ENCODE measurements at places on chromosomes 11 and 22.

DNA sequence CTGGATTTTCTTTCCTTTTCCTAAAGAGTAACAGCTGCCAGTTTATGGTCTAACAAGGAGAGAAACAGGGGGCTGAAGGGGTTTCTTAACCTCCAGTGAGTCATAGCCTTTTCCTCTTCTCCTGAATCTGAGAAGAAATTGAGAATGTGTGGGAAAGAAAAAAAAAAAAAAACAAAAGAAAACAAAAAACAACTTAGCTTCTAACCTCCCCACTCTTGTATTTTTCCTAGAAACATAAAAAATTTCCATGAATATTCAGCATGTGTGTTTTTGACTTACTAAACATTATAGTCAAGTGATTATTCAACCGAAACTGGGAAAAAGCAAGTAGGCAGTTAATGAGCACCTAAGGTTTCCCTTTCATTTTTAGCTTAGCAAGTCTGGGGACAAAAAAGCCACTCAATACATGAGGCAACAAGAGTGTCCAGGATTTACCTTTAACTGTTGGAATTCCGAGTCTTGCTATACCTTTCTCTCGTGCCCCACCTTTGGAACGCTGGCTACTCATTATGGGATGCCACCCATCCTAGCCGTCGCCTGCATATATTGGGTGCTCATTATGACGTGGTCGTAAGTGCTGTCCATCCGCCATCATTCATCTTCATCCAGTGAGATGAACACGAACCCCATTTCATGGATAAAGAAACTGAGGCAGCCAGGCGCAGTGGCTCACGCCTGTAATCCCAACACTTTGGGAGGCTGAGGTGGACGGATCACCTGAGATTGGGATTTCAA is 2.4 kb downstream of the ASPHD2 start:
- no peak for DNase-seq

GRCh38 chr11:19838994-19839768 is 126.5 kb downstream of the NAV2 start:
- DNase-seq: no peak

- no peak for DNase-seq
These were observed 132.6 kb upstream of the HSD17B12 start for GRCh38 chr11:43547889-43548381.

DNA sequence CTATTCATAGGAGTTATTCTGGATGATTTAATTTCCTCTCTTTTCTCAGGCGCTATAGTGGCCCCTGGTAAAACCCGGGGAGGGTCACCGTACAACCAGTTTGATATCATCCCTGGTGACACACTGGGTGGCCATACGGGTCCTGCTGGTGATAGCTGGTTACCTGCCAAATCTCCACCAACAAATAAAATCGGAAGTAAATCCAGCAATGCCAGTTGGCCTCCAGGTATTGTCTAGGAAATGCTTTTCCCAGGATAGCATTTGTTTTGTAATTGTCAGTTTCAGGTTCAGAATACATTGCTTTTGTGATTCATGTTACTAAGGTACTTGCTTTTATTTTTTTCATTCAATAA is 35.6 kb upstream of the ADSL start:
- DNase-seq: no peak

DNA sequence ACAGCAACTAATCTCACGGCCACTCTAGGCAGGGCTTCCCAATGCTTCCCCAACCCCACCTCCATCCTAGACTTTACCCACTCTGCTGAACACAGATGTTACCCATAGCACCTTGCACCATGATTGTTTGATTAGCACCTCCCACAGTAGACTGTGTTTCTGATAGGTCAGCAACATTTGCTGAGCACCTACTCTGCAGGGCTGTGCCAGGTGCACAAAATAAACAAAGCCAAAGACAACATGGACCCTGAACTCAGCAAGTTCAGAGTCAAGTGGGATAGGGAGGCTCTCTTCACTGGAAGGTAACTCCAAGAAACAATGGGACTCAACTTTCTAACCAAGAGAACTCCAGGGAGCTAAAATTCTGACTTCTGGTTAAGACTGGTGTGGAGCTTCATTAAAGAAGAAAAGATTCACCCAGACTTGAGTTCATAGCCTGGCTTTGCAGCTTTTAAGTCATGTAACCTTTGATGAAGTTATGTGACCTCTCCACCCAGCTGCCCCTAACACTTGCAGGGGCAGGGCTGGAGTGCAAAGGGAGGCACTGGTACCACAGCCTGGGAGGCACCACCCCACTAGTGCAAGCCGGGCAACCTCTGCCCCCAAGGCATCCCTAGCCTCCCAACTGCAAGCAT is 6.7 kb upstream of the RTN4RL2 start:
- no peak for DNase-seq

GRCh38 chr22:43308836-43309235 is 34.3 kb downstream of the SCUBE1 start:
- no peak for DNase-seq

GRCh38 chr11:66815646-66816045 is 27.6 kb upstream of the RCE1 start:
- DNase-seq: no peak

GRCh38 chr11:11635443-11635842 is 13.6 kb upstream of the GALNT18 start:
- DNase-seq: no peak

GRCh38 chr11:104352036-104352435 is 188.1 kb upstream of the PDGFD start:
- DNase-seq: no peak

GRCh38 chr22:24423519-24424000 is 3.8 kb upstream of the ADORA2A start:
- DNase-seq: peak; percentile 65

GRCh38 chr22:19983741-19984140 is 32.9 kb downstream of the ARVCF start:
- no peak for DNase-seq

DNA sequence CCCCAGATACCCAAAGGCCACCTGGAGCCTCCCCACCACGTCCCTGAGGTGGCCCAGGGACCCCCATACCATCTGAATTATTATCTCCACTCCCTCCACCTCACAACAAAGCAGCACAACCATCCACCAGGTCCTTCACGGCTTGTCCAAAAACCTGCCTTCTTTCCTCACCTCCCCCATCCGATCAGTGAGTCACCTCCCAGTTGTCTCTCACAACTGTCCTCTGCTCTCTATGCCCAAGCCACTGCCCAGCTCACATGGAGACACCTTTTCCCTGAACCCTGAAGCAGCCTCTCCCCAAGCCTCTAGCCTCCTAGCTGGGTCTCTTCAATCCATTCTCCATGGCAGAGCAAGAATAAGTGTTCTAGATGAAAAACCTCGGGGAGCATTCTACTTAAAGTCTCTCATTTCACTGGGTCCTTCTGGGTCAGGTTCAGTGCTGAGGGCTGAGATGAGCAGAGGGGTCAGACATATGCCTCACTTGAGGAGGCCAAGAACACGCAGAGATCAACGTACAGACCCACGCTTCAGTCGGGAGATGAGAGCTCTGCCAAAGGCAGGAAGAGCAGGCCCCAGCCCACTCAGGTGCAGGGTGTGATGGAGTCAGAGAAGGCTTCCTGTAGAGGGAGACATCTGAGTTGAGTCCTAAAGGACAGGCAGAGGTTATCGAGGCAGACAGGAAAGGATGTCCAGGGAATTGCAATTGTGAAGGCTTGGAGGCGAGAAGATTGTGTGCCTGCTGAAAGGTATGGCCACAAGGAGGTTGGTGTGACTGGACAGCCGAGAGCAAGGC is 74.7 kb downstream of the PDE2A start:
- no peak for DNase-seq

DNA sequence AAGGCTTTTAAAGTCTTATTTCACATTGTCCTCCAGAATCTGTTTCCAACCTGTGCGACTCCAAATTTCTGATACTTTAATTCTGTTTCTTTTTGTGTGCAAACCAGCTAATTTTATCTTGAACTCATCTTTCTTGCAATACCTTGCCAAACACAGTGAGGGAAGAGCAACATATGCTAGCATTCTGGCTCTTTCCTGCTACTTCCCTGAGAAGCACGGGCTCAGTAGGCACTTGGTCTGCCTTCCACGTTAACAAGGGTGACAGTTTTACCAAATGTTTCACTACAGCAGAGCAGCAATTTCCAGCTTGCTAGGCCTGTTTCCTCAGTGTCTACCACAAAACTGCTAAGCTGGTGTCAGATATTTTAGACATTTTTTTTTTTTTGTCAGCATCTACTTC is 405.8 kb downstream of the NTM start:
- DNase-seq: no peak

- DNase-seq: no peak
These were observed 17.0 kb downstream of the IMMP1L start for GRCh38 chr11:31492320-31492913.

GRCh38 chr22:47195156-47195483 is 432.7 kb downstream of the TBC1D22A start:
- DNase-seq: no peak

- DNase-seq: no peak
These were observed 11.4 kb downstream of the FEN1 start for GRCh38 chr11:61803889-61804647.

- DNase-seq: no peak
These were observed 140.0 kb downstream of the AASDHPPT start for GRCh38 chr11:106217456-106217855.

GRCh38 chr11:10243896-10244575 is 50.0 kb downstream of the SBF2 start:
- DNase-seq: no peak

GRCh38 chr11:79088967-79089366 is 351.9 kb downstream of the TENM4 start:
- no peak for DNase-seq

GRCh38 chr11:128929991-128930390 is 12.7 kb downstream of the TP53AIP1 start:
- no peak for DNase-seq

DNA sequence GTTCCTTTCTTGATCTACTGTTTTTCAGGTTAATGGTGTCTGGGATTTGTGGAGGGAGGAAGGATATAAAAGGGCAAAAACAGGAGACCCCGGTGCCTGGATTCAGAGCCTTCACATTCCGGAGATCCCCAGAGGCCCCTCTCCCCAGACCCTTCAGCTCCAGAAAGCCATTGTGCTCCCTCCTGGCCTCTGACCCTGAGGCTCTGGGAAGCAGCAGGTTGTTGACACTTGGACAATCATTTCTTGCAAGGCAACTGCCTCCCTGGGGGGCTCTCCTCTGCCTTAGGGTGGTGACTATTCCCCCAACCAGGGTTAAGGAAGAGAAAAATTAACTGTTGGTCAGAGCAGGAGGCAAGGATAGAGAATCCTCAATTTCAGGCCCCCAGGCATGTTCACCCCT is 86.9 kb upstream of the NNMT start:
- DNase-seq: no peak

- peak; percentile 14 for DNase-seq
These were observed 15.3 kb upstream of the SYTL2 start for GRCh38 chr11:85826116-85826855.

DNA sequence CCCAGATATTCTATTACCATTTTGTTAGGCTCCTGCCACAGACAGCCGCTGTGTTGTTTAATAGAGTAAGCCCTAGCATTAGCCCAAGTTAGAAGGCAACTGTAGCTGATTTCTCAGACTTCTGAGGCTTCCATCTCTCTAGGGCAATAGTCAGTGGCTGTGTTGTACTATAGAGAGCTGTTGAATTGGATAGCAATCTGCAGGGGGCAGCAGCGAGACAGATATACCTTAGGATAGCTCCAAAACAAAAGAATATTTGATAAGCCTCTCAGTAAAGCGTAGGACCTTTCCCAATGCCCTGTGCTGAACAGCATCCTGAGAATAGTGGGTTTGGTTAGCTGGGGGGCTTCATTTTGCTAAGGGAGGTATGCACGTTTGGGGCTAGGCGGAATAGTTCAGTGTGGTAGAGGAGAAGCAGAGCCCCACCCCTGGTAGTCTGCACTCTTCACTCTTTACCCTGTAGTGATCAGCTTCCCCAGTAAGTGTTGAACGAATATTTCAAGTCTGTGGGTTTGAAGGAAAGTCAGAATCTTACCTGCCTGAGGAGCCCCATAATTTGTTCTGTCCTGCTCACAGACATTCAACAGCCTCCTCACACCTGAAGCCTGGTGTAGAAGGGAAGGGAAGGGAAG is 515.1 kb downstream of the INSC start:
- DNase-seq: no peak

DNA sequence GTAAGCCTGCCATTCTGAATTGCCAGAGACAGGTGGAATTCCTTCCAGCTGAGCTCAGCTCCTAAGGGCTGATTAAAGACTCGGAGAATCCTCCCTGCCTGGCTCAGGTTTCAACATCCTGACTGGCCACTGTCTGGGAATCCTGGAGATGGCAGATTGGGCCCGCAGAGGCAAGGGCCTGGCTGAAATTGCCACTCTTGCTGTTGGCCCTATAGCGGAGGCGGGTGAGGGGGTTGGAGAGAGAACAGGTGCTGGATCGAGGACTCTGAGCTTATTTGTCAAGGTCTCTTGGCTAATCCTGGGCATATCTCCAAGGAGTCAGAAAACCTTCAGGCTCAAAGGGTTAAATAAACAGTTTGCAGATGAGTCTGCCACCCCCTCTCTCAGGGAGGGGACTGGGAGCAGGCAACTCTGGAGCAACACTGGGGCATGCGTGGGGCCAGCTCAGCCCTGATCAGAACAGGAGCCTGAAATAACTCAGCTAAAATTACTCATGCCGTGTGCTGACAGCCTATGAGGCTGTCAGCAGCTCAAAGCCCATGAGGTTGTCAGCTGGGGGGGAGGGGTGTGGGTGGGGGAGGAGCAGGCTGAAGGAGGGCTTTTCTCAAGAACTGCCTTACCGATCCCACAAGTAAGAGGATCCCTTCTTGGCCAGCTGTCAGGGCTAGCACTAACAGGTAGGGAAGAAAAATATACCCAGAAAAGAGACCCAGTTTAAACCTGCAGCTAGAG is 14.7 kb upstream of the MFRP start:
- DNase-seq: peak; percentile 54

GRCh38 chr11:26078231-26078821 is 253.6 kb upstream of the ANO3 start:
- no peak for DNase-seq

DNA sequence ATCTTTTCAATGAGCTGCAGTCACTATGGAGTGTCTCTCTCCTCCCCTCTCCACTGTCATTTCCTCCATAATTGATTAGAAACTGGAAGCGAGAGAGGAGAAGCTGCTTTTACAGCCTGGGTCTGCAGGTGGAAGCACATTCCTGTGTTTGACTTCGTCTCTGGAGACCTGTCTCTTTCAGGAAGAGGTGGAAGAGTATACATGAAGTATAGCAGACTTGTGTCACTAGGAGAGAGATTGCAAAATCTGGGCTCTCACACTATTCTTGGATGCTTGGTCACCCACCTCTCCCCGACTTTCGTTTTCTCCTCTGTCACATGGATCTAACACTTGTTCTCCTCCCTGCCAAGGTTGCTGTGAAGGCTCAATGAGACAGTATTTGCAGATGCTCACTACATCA is 323.3 kb downstream of the NTM start:
- no peak for DNase-seq

DNA sequence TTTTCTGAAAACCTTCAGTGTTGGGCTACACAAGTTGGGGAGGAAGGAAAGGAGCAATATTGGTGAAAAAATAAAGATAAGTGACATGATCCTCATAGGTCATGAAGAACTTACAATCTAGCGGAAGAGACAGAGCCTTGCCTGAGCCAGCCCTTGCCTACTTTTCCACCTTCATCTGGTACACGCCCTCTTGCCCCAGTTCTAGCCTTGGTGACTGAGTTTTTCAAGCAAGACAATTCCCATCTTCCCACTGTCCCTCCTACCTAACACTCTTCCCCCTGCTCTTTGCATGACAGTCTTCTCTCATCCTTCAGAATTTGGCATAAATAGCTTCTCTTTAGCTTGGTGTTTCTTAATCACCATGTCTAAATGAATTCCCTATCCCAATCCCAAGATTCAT is 42.6 kb downstream of the BBOX1 start:
- DNase-seq: no peak

GRCh38 chr11:1223346-1224110 is 662 bp downstream of the MUC5B start:
- DNase-seq: no peak

GRCh38 chr11:67493548-67494370 is 10.9 kb downstream of the AIP start:
- no peak for DNase-seq
